Erythroblast (primary cell): ENCODE measurements at places on chromosomes 5 and 9.

- DNase-seq = no peak
Observed at GRCh38 chr5:15566306-15566705, 66.3 kb downstream of the FBXL7 start.

DNA sequence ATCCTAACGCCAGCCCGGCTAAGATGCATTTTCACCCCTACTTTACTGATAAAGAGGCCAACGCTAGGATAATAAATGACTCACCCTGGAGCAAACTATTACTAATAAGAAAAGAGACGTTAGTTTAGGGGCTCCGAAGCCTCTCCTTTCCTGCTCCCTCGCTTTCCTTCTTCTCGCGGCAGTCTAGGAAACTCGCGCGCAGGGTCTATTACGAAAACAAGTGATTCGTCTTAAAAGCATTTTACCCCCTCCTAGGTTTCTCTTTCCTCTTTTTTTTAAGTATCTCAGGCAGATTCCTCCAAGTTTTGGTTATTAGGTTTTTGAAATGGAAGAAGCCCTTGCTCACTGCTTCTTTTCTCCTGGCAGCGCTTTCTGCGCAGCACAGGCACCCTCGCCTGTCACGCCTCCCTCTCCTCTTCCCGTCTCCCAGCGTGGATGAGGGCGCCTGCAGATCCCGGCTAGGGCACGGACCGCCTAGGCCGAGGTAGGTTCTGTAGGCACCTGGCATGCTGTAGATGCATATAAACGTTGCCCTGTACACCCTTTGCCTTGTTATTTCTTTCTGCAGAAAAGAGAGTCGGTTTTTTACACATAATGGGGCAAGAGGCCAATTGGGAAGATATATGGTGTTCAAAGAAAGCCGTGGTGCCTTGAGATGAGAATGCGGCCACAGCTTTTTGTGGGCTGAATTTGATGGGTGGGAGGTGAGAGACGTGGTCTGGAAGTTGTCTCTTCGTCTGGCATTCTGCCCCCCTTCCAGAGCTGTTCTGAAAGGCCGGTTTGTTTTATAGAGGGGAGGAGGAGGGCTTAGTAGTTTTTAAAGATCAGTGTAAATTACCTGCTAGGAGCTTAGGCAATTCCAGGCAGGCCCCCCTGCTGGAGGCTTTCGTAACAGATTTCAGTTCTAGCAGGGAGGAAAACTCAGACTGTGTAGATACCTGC lies 983 bp downstream of the GCNT1 start:
- DNase-seq = peak; percentile 43

DNA sequence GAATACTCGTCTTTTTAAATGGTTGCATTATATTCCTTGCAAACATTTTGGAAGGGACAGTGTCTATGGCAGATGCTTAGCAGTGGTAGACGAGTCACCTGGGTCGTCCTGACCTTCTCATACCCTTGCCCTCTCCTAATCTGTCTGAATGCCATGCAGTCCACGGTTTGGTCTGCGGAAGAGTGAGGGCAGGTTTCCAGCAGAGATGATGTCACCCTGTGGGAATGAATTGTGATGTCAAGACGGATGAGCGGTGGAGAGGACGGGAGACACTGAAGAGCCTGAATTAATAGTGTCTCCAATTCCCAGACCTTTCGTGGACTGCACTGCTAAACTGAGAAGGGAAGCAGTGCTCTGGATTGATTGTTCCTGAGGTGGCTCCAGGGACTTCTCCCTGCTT lies 329.0 kb upstream of the PANK3 start:
- no peak for DNase-seq

DNA sequence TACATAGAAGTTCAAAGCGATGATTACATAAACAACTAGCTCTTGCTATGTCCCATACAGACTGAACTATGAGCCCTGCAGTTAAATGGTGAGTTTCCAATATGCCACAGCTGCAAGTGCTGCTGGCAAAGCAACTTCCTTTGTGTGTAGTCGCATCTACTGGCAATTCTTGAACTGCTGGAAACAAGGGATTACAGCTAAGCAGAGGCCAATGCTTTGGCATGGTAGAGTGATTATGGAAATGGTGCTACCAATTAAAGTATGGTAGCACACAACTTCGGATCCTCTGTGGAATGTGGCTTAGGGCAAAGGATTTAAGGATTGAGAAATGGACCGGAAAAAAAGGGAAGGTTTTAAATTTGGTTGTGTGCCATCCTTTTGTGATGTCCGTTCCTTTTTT lies 856.6 kb downstream of the MAT2B start:
- no peak for DNase-seq

GRCh38 chr5:139660105-139660922 lies 12.2 kb downstream of the CXXC5 start:
- no peak for DNase-seq

GRCh38 chr5:146426853-146427618 lies 20.1 kb upstream of the TCERG1 start:
- peak; percentile 33 for DNase-seq

- no peak for DNase-seq
Observed at GRCh38 chr5:107502676-107503060, 168.1 kb downstream of the EFNA5 start.

- no peak for DNase-seq
Observed at GRCh38 chr5:158606233-158606632, 493.5 kb downstream of the EBF1 start.

DNA sequence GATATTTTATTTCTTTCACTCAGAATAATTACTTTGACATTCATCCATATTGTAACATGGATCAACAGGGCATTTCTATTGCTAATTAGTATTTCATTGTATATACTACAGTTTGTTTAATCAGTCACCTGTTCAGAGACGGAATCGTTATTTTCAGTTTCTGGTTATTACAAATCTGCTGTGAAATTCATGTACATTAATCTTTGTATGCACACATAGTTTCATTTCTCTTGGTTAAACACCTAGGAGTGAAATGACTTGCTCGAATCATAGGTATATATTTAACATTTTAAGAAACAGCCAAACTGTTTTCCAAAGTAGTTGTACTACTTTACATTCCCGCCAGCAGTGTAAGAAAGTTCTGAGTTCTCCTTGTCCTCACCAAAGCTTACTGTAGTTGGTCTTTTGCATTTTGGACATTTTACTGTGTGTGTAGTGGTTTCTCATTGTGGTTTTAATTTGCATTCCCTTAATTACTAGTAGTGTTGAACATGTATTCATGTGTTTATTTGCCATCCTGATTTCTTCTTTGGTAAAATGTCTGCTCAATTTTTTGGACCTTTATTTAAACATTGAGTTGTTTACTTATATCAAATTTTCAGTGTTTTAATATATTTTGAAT lies 198.2 kb downstream of the SAXO1 start:
- DNase-seq = no peak

- no peak for DNase-seq
Observed at GRCh38 chr9:21591221-21592062, 109.3 kb upstream of the IFNE start.

GRCh38 chr9:24436761-24437160 lies 108.9 kb downstream of the IZUMO3 start:
- DNase-seq = no peak

DNA sequence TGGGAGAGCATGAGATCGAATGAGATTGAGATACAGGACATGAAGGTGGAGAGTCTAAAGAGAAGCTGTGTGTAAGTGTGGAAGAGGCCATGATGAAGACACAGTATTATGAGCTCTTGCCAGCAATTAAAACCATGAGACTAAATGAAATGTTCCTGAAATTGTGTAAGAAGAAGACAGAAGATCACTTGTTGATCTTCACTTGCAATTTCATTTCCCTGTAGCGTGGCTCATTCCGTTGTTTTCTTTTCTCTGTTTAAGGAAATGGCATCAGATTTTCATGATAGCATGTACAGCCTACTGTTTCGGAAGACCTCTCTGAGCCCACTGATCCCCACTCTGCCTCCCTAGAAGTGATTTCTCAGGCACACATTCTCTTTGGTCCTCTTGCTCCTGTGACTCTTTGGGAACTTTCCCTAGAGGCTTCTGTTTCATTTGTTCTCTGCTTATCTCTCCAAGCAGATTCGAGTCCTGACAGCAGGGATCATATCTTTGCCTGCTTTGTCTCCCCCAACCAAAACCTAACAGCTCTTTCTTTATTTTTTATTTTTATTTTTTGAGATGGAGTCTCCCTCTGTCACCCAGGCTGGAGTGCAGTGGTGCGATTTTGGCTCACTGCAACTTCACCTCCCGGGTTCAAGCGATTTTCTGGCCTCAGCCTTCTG lies 16.8 kb downstream of the PIP5K1B start:
- peak; percentile 70 for DNase-seq

DNA sequence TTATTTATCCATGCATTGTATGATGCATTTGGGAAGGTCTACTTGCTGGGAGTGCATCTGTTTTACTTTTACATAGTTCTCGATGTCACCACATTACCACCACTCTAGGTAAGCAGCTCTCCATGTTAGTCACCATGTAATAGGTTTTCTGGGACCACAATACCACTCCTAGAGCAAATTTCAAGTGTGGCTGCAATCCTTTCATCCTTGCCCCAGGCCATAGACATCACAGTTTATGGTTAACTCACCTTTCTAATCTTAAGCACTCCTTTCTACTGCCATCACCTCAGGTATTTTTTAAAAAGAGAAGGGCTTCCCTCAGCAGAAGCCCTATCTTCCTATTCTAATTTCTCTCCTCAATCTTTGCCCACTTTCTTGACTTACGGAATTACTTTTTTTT lies 354.1 kb downstream of the PLK2 start:
- no peak for DNase-seq

DNA sequence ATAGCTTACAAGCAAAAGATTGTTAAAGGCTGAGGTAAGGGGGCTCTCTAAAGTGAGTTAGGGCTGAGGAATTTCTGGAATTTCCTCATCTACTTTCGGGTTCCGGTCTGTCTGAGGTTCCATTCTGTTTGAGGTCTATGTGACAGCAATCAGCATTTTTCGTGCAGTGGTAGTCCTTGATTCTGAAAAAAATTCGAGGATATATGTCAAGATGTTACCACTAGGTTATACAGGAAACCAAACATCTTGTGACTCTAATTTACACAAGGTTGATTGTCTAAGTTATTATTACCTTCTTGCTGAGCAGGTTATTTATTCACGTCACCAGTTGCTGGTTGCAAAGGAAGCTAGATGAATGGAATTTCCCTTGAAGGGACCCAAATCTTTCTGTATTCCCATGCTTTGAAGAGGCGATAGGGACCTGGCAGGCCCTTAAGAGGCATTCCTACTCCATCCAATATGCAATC lies 35.2 kb downstream of the RLN2 start:
- no peak for DNase-seq

DNA sequence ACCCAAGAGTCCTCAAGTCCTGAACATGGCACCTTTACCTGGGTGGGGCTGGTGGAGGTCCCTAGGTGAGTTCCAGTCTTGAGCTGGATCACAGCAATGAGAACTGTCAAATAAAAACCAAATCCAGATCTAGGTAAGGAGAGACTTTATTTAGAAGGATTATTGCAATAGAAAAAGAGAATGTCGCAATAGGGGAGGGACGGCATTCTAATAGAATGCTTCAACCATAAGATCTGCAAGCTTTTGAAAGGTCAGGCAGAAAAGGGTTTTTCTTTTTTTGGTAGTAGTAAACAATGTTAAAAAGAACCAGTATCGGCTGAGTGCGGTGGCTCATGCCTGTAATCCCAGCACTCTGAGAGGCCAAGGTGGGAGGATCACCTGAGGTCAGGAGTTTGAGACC lies 5.2 kb upstream of the GCNT1 start:
- DNase-seq = no peak

DNA sequence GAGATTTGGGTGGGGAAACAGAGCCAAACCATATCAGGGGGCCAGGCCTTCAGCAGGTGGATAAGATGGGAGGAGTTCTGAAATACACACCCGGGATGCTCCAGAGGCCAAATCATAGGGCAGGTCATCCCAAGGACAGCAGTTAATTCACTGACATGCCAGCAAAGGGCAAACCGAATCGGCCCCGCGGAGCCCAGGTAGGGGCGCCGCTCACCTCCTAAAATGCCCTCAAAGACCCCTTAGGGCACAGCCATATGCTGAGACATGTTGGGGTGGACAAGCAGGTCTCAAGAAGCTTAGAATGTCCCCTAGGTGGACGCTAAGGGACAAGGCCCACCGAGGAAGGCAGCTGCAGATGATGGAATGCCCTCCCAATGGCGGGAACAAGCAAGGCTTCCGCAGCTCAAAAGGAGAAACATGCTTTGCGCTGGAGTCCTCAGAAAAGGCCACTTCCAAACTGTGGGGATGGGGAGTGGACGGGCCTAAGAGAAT lies 144.9 kb downstream of the ERCC6L2 start:
- no peak for DNase-seq

DNA sequence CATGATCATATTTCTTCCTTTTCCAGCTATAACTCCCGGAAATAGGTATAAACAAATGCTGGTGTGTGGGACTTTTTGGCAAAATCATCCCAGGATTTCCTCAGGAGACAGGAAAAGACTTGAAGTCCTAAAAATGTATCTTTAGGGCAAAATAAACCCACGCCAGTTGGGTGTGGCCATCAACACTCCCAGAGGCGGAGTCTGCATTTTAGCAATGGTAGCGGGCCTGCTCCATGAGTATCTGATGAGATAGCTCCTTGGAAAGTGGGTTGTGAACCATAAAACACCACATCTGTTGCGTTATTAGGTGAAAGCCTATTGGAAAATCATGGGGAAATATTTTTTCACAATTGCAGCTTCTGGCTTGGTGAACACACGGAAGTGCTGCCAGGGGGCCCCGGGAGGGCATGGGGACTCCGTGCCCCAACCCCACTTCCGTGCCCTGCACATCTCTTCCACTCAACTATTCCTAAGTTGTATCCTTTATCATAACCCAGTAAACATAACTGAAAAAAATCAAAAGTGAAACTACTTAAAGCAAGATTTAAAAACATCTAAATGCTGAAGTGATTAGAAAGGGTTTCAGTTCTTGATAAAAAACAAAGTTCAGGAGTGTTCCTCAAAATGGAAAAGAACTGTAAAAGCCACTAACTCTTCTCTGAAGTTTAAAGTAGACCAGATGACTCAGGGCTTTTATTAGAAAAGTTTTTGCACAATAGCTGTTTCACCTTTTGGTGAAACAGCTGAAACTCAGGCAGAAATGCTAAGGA lies 111.2 kb downstream of the LRRC70 start:
- no peak for DNase-seq

GRCh38 chr9:137407590-137408300 lies 15.2 kb downstream of the EXD3 start:
- DNase-seq = no peak

- no peak for DNase-seq
Observed at GRCh38 chr9:6917162-6917561, 159.4 kb downstream of the KDM4C start.

- DNase-seq = no peak
Observed at GRCh38 chr5:31194892-31195555, 1.5 kb downstream of the CDH6 start.

GRCh38 chr5:59661311-59661710 lies 232.2 kb downstream of the PDE4D start:
- DNase-seq = no peak

GRCh38 chr9:114591291-114591787 lies 3.8 kb downstream of the ATP6V1G1 start:
- no peak for DNase-seq

GRCh38 chr5:145979270-145980223 lies 43.2 kb downstream of the SH3RF2 start:
- no peak for DNase-seq

GRCh38 chr9:70392189-70392588 lies 22.3 kb downstream of the KLF9 start:
- peak; percentile 27 for DNase-seq

- DNase-seq = no peak
Observed at GRCh38 chr5:72434781-72435437, 72.3 kb downstream of the ZNF366 start.
